ENCODE measurements at places on chromosomes 3 and 15.

- DNase-seq = no peak
These were observed 698.1 kb downstream of the SI start for GRCh38 chr3:164380156-164380555.

DNA sequence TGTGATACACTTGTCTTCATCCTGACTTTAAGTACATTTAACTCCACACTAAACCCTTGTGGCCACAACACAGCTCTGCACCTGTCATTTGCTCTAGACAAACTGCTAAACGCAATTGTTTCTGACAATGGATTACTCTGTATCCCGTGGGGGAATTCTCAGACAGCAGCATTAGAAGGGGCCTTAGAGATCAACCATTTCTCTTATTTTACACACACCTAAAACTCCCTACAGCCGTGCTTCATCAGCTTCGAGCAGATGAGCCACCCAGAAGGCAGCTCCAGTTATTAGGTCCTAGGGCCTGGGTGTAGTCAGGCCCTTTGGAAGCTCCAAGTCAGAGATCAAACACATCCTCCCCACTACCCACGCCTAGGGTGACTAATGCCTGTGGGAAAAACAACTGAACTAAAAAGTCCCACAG, 1.3 kb upstream of the IL12A start:
- no peak for DNase-seq

GRCh38 chr15:67241132-67241855, 13.2 kb downstream of the AAGAB start:
- DNase-seq = no peak

DNA sequence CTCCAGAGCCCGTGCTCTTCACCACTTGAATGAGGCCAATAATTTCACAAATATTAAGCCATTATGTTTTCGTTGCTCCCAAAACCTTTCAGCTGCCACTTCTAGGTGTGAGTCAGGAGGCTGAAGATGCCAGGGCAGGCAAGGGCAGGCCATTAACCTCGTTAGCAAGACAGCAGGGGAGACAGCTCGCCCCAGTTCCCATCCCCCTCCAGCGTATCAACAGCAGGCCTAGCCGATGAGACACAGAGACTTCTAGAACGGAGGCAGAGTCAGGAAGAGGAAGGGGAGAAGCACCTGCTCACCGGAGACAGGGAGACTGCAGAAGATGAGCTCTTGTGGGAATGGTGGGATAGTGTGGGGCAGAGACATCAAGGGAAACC, 28.0 kb upstream of the PLA2G4E start:
- DNase-seq = no peak

DNA sequence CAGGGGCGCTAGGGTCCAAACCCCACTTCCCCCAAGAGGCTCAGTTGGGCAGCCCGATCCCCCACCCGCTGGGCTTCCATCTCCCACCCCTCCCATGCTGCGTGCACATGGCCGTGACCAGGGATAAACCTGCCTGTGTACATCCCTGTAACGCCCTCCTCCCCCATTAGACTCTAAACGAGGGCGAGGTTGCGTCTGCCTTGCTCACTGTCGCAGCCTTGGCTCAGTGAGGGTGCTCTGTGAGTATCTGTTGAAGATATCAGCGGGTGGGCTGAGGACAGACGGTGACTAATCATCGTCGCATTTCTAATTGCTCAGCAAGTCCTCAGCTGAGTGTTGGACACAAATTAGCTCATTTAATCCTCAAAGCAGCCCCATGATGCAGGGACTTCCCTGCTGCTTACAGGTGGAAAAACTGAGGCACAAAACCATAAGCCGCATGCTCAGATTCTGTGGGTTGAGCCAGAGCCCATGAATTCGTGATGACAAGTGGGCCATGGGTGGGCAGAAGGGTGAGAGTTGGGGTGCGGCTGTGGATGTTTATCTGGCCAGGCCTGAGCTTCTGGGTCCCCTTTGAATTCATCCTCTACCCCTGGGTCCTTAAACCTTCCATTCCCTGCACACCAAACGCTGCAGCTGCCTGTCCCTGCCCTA, 26.0 kb downstream of the FBLN2 start:
- DNase-seq = no peak

- no peak for DNase-seq
These were observed 267.9 kb upstream of the THBS1 start for GRCh38 chr15:39312984-39313383.

GRCh38 chr3:101042996-101043686, 49.9 kb upstream of the ABI3BP start:
- no peak for DNase-seq

DNA sequence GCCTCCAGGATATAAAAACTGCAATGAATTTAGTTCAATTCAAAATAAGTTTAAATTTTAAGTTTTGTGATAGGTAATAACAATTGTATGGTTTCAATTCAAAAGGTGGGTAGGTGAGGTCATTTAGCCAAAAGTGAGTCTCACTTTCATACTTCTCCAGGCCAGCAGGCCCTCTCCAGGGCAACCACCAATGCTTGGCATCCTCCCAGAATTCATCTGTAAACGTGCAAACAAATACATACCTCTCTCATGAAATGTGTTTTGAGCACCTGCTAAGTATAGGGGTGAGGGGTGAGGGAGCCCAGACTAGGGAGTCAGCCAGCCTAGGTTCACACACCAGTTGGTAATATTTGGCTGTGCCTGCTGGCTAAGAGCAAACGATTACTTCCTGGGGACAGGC, 22.0 kb upstream of the RBSN start:
- no peak for DNase-seq

- DNase-seq = no peak
These were observed 45.1 kb upstream of the EIF1B start for GRCh38 chr3:40264451-40264850.

DNA sequence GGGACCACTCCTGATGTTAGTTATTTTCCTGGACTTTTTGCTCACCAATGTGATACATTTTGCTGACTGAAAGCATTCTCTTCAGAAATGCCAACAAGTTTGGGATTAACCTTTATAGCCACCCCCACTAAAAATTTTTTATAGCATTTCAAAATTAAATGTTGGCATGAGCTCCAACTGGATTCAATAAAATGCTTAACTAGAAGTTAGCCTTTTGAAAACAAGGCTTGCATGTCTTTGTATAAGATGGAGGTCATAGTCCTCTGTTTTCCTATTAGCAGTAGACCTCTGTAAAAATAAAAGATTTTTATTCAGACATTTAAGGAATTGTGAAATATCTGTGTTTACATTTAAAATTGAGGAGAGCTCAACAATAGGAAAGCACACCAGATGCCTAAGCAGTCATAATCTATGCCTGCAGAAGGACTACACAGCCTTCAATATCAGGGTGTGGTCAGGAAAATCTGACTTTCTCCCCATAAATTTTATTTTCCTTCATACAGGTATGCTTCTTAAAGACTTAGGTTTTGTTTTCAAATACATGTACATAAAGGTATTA, 87.2 kb downstream of the DNAJC13 start:
- no peak for DNase-seq

- DNase-seq = no peak
These were observed 112.8 kb upstream of the TMEM108 start for GRCh38 chr3:132925256-132925930.

GRCh38 chr3:120498556-120499346, 48.0 kb upstream of the FSTL1 start:
- DNase-seq = no peak

GRCh38 chr3:116492379-116492778, 47.1 kb upstream of the LSAMP start:
- no peak for DNase-seq

DNA sequence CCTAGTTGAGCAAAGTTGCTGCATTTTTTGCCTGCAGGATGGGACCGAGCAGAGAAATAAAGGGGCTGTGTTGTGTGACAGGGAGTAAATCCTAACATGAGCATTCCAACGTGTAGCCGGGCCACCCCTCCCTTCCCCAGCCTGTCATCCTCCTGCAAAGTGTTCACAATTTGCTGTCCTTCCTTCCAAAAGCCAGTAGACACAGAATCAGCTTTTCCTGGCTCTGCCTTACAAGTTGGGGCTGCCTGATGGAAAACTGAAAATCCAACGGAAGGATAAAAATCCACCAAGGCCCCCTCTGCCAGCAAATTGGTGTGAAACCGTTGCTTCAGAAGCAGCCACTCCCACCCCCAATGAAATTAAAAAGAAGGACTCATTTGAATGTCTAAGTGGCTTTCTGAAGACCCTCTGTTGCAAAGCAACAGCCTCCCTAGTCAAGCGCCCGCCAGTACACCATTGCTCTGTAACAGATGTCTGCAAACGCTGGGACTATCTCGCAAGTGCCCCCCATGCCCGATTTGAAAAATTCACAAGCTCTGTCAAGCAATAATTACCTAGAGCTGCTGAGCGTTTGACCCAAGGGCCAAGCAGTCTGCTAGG, 665 bp downstream of the FRMD4B start:
- DNase-seq = no peak

DNA sequence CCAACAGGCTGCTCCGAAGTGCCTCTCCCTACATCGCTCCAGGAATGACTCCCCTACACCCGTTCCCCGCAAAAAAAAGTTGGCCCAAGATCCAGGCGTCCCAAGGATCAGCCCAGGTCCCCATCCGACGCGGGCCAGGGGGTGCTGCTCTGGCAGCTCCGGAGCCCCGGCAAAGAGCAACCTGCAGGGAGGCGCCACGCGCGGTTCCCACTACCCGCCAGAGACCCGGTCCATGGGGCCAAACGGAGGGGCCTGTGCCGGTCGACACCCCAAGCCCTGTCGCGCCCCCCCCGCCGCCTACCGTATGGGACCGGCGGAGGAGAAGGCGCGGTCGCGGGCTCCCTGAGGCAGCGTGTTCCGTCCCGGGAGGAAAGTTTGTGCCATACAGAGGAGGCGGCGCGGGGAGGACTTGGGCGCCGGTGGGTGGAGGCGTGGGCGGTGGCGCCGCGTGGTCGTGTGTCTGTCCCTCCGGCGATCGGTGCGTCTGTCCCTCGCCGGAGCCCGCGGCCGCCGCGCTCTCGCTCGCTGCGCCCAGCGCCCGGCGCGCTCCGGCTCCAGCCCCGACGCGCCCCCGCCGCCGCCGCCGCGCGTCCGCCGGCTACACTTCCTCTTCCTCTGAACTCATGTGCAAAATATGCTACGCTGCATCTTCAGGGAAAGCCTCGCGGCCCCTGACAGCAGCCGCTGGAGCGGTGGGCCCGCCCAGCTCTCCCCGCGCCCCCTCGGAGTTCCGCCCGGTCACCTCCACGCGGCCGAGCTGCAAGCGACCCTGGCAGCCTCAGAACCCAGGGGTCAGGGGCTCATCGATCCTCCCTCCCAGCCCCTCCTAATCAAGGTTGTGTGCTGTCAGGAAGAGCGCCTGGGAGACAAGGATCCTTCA, at the start of gene RFTN1:
RFTN1 (minus strand) TSS at position 559 of the 880 bp plus-strand sequence. CDS start 19,830 bp downstream, outside the sequence.
- DNase-seq = no peak

- no peak for DNase-seq
These were observed 9.6 kb downstream of the NMD3 start for GRCh38 chr3:161230621-161231171.

DNA sequence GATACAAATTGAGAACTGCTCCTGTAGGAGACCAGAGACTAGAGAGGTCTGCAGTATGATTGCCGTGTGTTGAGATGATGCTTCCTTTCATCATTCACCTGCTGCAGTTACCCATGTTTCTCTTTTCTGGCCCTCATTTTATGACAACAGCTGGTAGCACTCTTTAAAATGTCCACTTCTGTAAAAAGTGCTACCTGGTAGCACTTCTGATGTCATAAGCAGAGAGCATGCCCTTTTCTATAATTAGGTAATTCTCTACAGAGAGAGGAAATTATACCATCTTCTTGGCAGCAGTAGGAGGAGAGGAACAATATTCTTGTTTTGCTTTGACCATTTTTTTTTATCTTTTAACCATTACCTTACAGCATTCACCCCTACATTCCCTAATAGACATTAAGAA, 123.8 kb downstream of the PPM1L start:
- DNase-seq = no peak

GRCh38 chr3:48564022-48564421, 441 bp upstream of the UCN2 start:
- no peak for DNase-seq

- DNase-seq = no peak
These were observed 103.7 kb upstream of the TGFBR2 start for GRCh38 chr3:30502742-30503073.

- DNase-seq = no peak
These were observed 162.2 kb downstream of the PLD1 start for GRCh38 chr3:171648069-171648468.

GRCh38 chr3:65833761-65834505, 204.8 kb downstream of the MAGI1 start:
- no peak for DNase-seq

GRCh38 chr3:62363275-62363674, 10.1 kb downstream of the FEZF2 start:
- DNase-seq = no peak

- DNase-seq = no peak
These were observed 15.5 kb downstream of the GRM2 start for GRCh38 chr3:51722362-51722761.

DNA sequence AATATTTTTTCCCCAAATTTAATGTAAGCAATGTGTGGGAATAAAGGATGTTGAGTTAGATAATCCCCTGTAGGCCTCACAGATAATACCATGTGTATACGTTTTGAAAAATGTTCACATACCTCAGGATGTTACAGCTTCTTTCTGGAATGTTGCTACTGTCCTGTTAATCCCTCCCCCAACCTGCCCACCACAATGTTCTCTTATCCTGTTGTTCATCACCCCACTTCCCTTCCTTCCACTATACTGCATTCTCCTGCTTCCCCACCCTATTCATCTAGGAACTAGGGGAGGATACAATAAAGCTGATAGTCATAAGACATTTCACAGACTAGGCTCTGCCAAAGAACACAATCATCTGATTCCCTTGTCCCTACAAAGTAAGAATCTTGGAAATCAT, 92.1 kb downstream of the IGF2BP2 start:
- no peak for DNase-seq

GRCh38 chr3:197027896-197028727, 1.5 kb downstream of the MELTF start:
- no peak for DNase-seq

DNA sequence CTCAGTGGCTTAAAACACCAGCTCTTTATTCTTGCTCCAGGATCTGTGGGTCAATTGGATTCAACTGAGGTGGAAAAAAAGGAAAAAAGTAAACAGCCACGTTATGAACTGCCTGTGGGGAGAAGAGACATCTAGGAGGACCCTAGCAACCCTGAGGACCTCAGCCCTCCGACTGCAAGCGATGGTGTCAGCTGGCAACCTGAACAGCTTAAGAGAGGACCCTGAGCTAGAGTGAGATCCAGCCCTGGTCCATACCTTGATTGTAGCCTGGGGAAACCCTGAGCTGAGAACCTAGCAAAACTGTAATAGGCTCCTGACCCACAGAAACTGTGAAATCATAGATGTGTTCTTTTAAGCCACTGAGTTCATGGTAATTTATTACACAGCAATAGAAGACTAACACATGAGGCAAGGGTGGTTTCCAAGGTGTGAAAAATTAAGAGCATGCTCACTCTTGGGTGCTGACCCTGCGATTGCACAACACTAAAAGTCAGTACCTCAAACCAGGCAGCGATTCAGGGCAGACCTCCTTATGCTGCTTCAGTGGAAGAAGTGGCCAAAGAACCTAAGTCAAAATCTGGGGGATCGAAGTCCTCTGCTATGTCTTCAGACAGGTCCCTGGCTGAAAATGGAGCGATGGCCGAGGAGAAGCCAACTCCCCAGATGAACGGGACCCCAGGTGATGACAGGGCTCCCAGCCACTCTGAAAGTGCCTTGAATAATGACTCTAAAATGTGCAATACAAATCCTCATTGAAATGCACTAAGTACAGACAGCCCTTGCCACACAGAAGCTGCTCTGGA, 57.7 kb downstream of the GASK1A start:
- no peak for DNase-seq

Data from NCI-H1694 (cell line).